ENCODE measurements at places on chromosomes 7 and 10.
A peak's percentile ranks its signal among the peaks of the same experiment; 100 is the strongest.

DNA sequence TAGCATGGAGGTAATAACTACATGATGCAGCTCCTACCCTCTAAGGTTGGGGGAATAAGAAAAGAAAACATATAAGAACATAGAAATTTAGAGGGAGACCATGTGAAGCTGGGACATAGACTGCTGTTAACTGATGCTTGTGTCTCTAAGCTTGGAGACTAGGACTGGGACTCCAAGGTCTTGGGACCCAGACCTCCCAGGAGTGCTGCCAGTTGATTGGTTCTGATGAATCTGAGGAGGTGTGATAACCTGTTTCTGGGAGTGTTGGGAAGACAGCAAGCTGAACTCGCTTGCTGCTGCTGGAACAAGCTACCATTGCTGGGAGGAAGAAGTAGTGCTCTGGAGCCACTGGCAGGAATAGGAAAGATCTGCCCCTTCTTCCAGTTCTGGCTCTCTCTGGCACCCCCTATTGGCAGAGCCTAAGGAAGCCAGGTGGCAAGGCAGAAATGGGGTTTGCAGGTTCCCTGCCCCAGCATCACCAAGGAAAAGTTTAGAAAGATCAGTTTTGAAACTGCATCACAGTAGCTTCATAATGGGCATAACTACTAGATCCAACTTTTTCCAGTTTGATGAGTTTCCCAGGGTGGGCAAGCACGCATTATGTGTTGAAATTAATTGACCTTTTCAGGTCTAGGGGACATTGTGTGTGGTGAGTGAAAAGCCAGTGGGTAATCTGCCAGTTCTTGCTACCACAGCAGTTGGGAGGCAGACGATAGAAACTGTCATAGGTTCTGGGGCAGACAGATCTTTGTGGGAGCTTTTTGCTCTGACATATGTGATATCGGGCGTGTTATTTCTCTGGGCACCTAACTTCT, 140.7 kb downstream of the SND1 start:
- DNase-seq = peak; percentile 12

DNA sequence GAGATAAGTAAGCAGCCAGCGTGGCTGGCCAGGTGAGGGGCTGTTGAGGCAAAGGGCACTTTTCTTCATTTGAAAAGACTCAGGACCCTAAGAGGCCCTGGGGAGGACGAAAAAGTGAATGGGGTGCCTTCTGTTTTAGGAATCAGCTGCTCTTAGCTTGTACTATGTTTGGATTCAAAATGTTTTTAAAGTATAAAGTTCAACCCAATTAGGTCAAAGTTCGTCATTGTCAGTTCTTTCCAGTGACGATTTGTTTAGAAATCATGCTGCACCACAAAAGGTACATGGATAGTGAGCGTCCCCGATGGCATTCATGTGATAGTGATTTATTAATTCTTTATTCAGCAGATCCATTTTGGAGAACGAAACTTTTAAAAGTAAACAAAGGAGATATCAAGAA, 338.2 kb downstream of the SDK1 start:
- no peak for DNase-seq

GRCh38 chr10:633279-634245, 55.9 kb downstream of the DIP2C start:
- DNase-seq = no peak

- no peak for DNase-seq
Observed at GRCh38 chr10:109379186-109379585, 544.1 kb downstream of the XPNPEP1 start.

- DNase-seq = peak; percentile 17
Observed at GRCh38 chr10:10796774-10797415, 220.8 kb upstream of the CELF2 start.

DNA sequence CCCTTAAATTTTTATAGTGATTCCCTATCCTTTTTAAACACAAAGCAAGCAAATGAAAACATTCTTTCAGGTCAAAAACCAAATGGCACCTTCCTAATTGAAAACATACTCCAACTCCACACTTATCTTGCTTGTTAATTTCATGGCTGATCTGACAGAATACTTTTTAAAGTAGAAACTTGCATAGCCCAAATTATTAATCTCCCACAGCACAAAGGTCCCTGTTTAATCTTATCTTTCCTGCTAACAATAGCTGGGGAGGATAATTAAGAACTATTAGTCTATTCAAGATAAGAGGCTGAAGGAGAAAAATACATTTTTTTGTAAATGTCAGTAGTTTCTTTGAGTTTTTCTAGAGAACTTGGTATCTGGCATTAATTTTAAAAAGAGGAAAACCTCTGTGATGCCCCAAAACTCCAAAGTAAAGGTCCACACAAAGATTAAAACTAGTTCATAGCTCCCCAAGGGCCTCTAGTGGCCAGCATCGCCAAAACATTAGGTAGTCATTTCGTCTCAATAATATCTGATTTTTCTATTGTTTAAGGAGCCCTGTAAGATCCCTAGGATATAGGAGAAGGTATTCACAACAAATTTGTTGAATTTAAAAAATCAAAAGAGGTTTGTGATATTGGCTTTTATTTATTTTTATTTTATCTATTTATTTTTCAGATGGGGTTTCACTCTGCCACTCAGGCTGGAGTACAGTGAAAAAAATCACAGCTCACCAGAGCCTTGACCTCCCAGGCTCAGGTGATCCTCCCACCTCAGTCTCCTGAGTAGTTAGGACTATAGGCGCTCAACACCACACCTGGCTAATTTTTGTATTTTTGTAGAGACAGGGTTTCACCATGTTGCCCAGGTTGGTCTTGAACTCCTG, 14.7 kb downstream of the CDNF start:
- no peak for DNase-seq

DNA sequence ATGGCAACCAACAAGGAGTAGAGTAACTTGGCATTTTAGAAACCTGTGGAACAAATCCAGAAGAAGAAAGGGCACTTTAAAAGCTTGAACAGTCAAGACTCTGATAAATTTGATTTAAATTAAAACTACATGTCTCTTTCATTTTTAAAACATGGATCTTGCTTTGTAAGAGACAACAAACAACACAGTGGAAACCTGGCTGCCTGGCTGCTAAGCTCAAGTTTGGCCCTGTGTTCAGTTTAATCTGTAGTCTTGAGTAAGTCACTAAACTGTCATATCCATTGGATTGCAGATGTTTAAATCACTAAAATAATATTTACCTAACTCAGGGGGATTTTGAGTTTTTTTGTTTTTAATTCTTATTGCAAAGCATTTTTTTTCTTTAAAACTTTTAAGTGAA, 374.9 kb upstream of the SEMA3D start:
- no peak for DNase-seq

GRCh38 chr7:32153006-32153405, 82.8 kb upstream of the PDE1C start:
- no peak for DNase-seq

- DNase-seq = no peak
Observed at GRCh38 chr10:70034232-70034631, 18.4 kb upstream of the MACROH2A2 start.

GRCh38 chr7:27900006-27900405, 160.0 kb downstream of the TAX1BP1 start:
- no peak for DNase-seq

DNA sequence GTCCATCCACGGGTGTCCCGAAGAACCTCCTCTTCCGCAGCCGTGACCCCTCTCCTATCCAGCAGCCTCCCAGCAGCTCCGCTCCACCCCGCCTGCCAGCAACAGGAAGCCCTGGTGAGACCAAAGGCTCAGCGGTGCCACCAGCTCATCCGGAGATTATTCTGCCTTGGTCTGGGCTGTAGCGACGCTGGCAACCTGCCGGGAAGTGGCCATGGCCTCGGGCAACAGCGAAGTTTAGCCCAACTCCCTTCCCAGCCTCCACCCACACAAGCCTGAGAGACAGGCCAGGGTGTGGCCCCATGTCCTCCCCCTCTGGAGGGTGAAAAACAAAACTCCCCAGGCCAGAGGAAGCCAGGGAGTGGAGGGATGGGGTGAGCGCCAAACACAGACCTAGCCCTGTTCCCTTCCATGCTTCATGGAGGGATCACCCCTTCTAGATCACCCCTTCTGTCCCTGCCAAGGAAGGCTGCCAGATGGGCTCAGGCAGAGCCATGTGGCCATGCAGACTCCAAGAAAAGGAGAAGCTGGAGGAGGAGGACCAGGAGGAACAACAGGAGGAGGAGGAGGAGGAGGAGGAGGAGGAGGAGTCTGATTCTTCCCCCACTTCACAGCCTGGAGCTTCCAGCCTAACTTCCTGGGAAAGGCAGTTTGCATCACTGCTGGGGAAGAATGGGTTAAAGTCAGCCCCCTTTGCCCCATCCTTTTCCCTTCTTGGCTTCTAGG, 918 bp downstream of the CALHM2 start:
- DNase-seq = peak; percentile 41

- DNase-seq = no peak
Observed at GRCh38 chr7:100506356-100506923, 22.7 kb downstream of the NYAP1 start.

- no peak for DNase-seq
Observed at GRCh38 chr7:84589012-84589411, 394.4 kb upstream of the SEMA3A start.

GRCh38 chr10:97067716-97068391, 117.9 kb downstream of the SLIT1 start:
- DNase-seq = no peak

- no peak for DNase-seq
Observed at GRCh38 chr7:22090512-22090911, 144.8 kb upstream of the CDCA7L start.

- peak; percentile 30 for DNase-seq
Observed at GRCh38 chr7:133230591-133231194, 22.2 kb upstream of the EXOC4 start.

GRCh38 chr10:129850316-129850715, 113.8 kb downstream of the EBF3 start:
- no peak for DNase-seq

DNA sequence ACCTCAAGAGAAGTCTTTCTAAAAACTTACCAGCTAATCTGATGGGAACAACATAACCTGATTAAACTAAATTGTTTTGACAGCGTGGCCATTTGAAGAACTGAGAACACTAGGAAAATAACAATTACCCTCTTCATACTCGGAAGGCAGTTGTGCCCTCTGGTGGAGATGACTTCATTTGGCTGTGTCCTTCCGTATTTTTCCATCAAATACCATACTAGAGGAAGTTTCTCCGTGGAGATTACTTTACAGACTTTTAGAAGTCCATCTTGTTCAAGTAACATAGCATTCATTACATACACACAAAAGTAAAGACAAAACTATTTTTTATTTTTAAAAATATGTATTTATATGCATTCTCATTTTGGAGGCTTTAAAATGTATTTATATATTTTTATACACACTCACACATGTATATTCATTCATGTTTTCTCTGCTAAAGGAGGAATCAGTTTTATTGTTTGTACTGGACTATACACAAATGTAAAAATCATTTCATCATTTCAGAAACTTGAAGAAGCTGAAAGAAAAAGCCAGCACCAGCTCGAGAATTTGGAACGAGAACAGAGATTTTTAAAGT, 25.2 kb downstream of the SMNDC1 start:
- no peak for DNase-seq

DNA sequence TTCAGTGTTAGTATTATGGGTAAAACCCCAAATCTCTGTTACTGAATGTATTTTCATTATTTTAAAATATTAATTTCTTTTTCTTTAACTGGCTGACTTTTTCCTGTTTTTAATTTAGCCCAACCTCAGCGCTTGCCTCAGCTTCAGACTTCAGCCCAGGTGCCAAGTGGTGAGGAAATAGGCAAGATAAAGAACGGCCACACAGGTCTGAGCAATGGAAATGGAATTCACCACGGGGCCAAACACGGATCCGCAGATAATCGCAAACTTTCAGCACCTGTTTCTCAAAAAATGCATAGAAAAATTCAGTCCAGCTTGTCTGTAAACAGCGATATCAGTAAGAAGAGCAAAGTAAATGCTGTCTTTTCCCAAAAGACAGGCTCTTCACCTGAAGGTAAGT, 57.5 kb downstream of the MDFIC start:
- DNase-seq = no peak

GRCh38 chr7:3916146-3916545, 615.1 kb downstream of the SDK1 start:
- DNase-seq = no peak

- DNase-seq = no peak
Observed at GRCh38 chr7:92352009-92352408, 95.3 kb upstream of the GATAD1 start.

DNA sequence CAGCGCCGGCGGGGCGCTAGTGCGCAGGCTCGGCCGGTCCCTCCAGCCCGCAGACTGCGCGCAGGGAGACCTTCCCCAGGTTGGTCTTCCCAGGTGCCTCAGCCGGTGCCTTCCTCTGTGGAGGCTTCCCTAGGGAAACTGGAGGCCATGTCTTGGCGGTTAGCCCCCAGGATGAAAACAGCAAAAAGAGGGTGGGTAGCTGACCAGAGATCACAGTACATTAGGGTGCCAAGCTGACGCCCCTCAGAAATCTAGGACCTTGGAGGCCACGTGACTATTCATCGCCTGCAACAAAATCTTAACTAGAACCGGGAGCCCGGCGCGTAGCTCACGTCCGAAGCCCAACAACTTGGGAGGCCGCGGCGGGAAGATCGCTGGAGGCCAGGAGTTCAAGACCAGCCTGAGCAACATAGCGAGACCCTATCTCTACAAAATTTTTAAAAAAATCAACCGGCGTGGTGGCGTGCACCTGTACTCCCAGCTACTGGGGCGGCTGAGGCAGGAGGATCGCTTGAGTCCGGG, 327 bp upstream of the FIS1 start:
- no peak for DNase-seq

DNA sequence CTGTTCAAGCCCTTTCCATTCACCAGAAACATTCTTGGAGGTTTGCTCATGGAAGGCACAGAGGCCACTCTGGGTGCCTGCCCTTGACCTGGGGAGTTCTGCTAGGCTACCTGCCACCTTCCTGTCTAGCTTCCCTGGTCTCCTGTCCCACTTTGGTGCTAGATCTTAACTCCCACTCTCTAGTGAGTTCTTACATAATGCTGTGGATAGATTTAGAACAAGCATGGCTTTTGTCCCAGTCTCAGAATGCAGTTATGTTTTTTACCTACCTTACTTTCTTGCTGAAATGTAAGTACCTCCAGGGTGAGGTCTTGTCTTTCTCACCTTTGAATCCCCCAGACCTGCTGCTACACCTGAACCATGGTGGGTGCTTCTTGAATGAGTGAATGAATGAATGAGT, 1252.3 kb downstream of the TYW1 start:
- DNase-seq = no peak

- DNase-seq = no peak
Observed at GRCh38 chr10:97718178-97718577, 4.6 kb downstream of the MARVELD1 start.

DNA sequence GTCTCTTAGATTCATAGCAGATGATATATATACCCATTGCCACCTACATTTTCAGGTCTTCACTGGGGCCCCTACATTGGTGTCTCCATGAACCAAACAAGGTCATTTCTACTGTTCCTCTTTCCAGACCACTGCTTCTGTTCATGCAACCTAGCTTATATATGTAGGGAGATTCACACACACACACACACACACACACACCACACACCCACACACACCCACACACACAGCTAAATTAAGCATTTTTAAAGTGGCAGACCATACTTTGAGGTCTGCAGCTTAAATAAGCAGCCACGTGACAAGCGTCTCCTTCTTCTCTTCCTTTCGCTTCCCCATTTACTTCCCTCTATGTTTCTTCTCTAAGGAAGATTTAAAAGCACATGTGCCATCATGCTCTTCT, 70.0 kb upstream of the CC2D2B start:
- no peak for DNase-seq

- no peak for DNase-seq
Observed at GRCh38 chr7:135428879-135429278, 81.0 kb downstream of the CNOT4 start.

GRCh38 chr7:123824754-123825067, 20.3 kb upstream of the HYAL4 start:
- DNase-seq = no peak

All from SW 1271 (cell line).